T-helper 1 cell (primary cell): ENCODE measurements at places on chromosomes 12 and 14.

- DNase-seq, result no peak
Measured at GRCh38 chr12:29782871-29783772, 620 bp downstream of the TMTC1 start.

DNA sequence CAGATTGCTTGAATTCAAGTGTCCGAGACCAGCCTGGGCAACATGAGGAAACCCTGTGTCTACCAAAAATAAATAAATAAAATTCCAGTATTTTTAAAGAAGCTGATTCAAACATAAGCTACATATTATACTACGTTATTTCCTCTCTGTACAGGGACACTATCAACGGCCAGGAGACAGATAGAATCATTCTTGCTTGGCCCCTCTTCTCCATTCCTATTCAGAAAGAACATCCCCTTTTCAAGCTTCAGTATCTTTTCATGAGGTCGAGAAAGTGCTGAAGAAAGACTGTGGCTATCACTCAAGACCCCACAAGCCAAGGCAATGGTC is 314 bp upstream of the DHRS7 start:
- no peak for DNase-seq

DNA sequence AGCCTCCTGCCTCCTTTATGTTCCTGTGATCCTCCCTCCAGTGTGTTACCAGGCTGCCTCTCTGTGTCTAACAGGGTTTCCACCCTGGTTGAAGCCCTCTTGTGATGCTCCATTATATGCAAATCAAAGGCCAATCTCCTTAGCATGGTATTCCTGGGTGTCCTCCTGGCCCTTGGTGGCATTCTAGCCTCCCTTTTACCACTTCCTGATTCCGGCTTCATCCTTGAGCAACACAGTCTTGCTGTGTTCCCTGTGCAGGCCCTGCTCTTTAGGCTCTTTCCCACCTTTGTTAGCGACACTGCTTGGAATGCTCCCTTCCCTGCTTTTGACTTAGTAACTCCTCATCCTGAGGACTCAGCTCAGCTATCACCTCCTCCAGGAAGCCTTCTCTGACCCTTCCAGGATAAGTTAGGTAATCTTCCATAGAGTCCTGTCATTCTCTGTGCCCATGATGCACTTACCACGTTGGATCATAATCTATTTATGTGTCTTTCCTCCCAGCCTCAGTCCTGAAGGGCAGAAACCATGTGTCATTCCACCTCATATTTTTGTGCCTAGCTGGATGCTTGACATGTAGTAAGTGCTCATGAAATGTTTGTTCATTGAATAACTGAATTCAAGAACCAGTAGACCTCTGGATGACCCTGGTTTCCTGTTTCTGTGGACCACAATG is 37.3 kb downstream of the PRKCH start:
- DNase-seq, result no peak

DNA sequence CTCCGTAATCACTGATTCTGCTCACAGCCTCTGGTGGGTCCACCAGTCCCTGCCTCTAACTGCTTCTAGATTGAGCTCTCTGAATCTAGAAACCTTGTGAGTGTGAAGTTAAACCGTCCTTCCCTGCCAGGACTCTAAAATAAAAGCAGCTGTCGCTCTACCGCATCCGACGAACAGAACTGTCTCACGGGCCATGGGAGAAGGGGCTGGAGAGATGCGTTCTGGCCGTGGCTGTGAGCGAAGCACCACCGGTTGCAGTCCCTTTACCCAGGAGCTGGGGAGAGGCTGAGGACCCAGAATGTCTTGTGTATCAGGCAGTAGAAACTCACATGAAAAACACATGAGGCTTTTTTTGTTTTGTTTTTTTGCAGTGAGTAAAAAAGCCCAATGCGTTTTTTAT is 159.6 kb downstream of the PIWIL1 start:
- DNase-seq, result no peak

- no peak for DNase-seq
Measured at GRCh38 chr12:128476266-128476665, 209.3 kb downstream of the TMEM132C start.

DNA sequence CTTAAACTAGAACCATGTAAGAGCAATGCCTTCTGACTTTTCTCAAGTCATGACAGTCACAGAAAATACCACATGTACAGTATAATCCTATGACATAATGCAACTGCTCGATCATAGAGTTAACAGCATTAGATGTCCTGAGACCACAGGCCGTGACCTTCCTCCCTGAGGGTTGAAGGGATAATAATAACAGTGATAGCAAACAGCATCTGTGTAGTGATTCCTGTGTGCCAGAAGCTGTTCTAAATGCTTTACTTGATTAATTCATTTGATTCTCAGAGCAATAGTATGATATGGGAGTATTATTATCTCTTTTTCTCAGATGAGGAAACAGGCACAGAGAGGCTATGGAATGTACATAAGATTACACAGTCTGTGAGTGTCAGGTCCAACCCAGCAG is 53.2 kb downstream of the SLC35F4 start:
- no peak for DNase-seq

GRCh38 chr12:68342966-68343365 is 10.8 kb upstream of the MDM1 start:
- DNase-seq, result no peak
